B cell (primary cell): ENCODE measurements at places on chromosomes 4 and X. TPM values are rescaled to one million over a fixed set of nuclear protein-coding genes. Genes with fewer than 3 reads are reported as not detected.

Gene CWH43
- polyA plus RNA-seq = not detected in 2 replicates

Gene DACH2
- polyA plus RNA-seq = 0.06 and 0.07 TPM in 2 replicates

Gene BTK
- polyA plus RNA-seq = 157 and 166 TPM in 2 replicates

Gene MAGED4
- polyA plus RNA-seq = 4.8 and 12.2 TPM in 2 replicates

Gene PCDH7
- not detected in 2 replicates for polyA plus RNA-seq

Gene STARD8
- 0.19 and 0.33 TPM in 2 replicates for polyA plus RNA-seq
